ENCODE measurements at places on chromosomes 1 and 21.

GRCh38 chr1:23163395-23163794 lies 5.3 kb downstream of the LUZP1 start:
- no peaks in the 10 kb centered on the region for H3K36me3 ChIP-seq
- no peak for DNase-seq
- H3K27me3 ChIP-seq = no peaks in the 10 kb centered on the region

DNA sequence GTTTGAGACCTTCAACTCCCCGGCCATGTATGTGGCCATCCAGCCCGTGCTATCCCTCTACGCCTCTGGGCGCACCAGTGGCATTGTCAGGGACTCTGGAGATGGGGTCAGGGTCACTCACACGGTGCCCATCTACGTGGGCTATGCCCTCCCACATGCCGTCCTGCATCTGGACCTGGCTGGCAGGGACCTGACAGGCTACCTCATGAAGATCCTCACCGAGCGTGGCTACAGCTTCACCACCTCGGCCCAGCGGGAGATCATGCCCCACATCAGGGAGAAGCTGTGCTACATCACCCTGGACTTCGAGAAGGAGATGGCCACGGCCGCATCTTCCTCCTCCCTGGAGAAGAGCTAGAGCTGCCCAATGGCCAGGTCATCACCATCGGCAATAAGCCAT lies 36.5 kb upstream of the ZP4 start:
- no peaks in the 10 kb centered on the region for H3K27me3 ChIP-seq
- H3K4me1 ChIP-seq = no peaks in the 10 kb centered on the region
- no peak for DNase-seq
- H3K36me3 ChIP-seq = no peaks in the 10 kb centered on the region

DNA sequence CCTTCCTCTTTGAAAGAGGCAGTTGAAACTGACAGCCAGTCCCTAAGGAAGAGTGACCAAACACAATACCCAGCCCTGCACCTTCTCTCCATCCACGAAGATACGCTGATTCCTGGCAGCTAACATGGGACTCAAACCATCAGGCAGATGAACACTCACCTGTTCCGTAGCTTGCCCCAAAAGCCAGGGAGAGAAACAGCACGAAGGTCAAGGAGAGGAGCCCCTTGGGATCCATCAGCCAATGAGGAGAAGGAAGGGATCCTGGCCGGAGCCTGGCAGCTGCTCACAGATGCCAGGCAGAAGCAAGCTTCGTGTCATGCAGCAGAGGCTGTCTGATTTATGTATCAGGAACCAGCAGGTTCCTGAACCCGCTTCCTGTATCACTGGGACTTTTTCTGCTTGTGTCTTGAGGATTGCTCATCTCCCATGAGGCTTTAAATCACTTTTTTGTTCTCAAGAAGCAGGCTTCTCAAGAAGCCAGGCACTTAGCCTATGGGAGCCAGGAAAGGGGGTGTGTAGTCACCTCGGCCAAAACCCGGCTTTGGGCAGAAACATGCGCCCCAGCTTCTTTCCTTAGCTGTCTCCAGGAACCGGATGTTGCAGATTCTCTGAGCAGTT lies at the start of gene SLAMF1:
TSS of gene SLAMF1 (minus strand) at position 334 of the 618 bp plus-strand sequence. CDS start at position 235, 99 bp downstream.
- peak; percentile 53 for DNase-seq
- H3K4me1 ChIP-seq = peaks cover 55% of the 10 kb centered on the region
- H3K4me3 ChIP-seq = peak within 1 kb of the TSS; percentile 97
- peak within 1 kb of the TSS; percentile 88 for H3K27ac ChIP-seq

DNA sequence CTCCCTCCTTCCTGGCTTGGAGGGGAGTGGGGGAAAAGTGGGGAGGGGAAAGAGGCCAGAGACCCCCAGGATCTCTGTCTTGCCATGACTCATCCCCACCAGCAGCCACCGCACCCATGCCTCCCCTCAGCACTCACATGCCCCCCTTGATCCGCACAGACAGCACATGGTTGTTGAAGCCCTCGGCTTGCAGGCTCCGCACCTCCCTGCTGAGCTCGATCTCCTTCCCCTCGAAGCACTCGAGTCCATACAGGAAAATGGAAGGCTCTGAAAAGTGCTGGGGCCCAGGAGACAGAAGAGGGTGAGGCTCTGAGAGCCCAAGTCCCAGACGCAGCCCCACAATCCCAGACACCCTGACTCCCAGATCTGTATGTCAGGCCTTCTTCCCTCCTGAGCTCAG lies 10.8 kb downstream of the CD52 start:
- peaks cover 11% of the 10 kb centered on the region for H3K36me3 ChIP-seq
- no peak overlapping the region for H3K4me3 ChIP-seq
- H3K27ac ChIP-seq = no peak overlapping the region
- H3K4me1 ChIP-seq = no peaks in the 10 kb centered on the region
- DNase-seq = no peak
- H3K27me3 ChIP-seq = no peaks in the 10 kb centered on the region

DNA sequence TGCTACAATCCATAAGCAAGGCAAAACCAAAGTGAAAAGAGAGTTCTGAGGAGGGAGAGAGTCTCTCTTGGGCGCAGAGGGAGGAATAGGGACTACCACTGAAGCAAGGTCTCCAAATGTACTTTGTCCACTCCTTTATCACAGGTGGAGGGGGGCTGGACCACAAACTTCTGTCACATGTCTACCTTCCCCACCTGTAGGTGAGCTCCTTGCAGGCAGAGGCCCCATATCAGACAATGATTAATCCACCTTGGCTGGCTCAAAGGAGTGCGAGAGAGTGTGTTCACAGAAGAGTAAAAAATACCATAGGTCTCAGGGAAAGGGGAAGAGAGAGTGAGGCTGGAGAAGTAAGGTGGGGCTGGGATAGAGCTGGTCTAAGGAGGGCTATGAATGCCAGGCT lies 4.5 kb downstream of the BEND5 start:
- H3K4me3 ChIP-seq = no peak overlapping the region
- no peaks in the 10 kb centered on the region for H3K27me3 ChIP-seq
- no peak for DNase-seq
- no peaks in the 10 kb centered on the region for H3K36me3 ChIP-seq
- H3K4me1 ChIP-seq = no peaks in the 10 kb centered on the region

- no peak overlapping the region for H3K4me3 ChIP-seq
- H3K4me1 ChIP-seq = no peaks in the 10 kb centered on the region
- no peak for DNase-seq
- no peaks in the 10 kb centered on the region for H3K27me3 ChIP-seq
Measured at GRCh38 chr1:220925707-220926106, 46.5 kb downstream of the HLX start.

DNA sequence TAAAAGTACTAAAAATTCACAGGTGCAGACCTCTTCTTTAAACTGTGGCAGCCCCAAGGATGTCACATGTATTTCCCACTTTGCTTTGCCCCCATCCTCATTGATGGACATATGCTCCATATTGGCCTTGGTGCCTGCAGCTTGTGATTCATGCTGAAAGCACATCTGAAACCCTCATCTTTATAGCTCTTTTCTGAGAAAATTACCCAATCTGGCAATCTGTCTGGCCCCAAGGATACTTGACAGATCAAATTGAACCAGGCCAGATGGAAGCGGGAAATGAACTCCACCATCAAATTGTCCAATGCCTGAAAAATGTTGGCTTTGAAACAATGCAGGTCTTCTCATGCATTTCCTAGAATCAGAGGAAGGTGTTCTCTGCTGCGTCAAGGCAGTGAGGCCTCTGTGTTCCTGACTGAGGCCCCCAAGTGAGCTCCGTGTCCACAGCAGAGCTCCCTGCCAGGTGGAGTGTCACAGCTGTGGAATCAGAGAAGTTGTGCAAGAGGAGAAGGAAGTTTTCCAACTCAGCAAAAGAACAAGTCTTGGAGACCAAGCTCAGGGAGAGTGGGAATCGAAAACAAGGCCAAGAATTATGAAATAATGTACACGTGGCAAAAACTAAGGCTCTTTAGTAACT lies 323.7 kb downstream of the PLPP3 start:
- no peaks in the 10 kb centered on the region for H3K36me3 ChIP-seq
- no peak overlapping the region for H3K27ac ChIP-seq
- H3K27me3 ChIP-seq = no peaks in the 10 kb centered on the region
- no peak for DNase-seq
- no peaks in the 10 kb centered on the region for H3K4me1 ChIP-seq

GRCh38 chr1:19110257-19110927 lies 99.7 kb downstream of the UBR4 start:
- DNase-seq = no peak
- H3K27me3 ChIP-seq = no peaks in the 10 kb centered on the region
- no peak overlapping the region for H3K4me3 ChIP-seq

DNA sequence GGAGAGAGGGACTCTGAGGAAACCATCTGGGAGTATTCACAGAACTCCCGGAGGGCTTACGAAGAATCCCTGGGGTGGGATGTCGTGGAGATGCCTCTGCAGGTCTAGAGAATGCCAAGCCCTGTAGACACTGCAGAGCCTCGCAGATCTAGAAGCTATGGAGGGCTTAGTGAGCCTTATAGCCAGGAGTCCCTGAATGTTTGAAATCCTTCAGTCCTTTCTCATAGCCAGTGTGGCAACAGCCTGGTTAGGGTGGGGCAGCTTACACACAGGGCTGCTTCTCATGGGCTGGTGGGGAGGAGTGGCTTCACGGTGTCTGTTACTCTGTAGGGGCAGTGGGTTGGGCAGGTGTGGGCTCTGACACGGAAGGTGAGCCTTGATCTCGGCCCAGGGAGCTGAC lies 44.2 kb upstream of the KDM4A start:
- no peak overlapping the region for H3K4me3 ChIP-seq
- no peak overlapping the region for H3K27ac ChIP-seq
- no peak for DNase-seq
- H3K36me3 ChIP-seq = no peaks in the 10 kb centered on the region
- H3K4me1 ChIP-seq = no peaks in the 10 kb centered on the region

GRCh38 chr1:6104631-6105030 lies 58.9 kb downstream of the KCNAB2 start:
- no peaks in the 10 kb centered on the region for H3K27me3 ChIP-seq
- H3K27ac ChIP-seq = no peak overlapping the region
- DNase-seq = no peak
- no peak overlapping the region for H3K4me3 ChIP-seq

GRCh38 chr1:179883745-179884138 lies 1.7 kb downstream of the TOR1AIP1 start:
- peaks cover 59% of the 10 kb centered on the region for H3K4me1 ChIP-seq
- DNase-seq = peak; percentile 59
- H3K27ac ChIP-seq = peak overlapping the region; percentile 99
- H3K27me3 ChIP-seq = no peaks in the 10 kb centered on the region
- peaks cover 22% of the 10 kb centered on the region for H3K36me3 ChIP-seq

DNA sequence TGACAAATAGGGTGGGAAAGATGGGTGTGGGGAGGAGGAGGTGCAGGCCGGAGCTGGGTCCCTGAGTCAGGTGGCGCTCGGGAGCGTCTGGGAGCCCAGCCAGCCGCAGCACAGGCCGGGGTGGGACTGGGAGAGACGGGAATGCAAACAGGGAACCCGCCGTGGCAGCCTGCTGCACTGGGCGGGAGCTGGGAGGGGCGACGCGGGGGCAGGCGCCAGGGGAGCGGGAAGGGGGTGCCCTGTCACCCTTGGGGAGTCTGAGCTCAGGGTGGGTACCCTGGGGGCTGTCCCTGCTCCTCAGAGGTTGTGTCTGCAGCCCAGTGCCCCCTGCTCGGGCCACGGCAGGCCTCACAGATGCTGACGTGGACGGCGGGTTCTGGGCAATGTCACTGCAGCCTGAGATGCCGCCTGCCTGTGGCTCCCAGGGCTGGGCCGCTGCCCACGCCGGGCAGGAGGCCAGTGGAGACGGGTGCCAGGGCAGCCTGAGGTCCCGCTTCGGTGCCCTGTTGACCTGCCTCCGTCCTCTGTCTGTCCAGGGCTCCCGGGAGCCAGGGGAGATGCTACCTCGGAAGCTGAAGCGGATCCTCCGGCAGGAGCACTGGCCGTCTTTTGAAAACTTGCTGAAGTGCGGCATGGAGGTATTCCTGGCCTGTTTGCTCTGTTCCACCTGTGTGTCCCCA lies 16.6 kb upstream of the LRRC3 start:
- H3K4me3 ChIP-seq = no peak overlapping the region
- H3K36me3 ChIP-seq = no peaks in the 10 kb centered on the region
- no peaks in the 10 kb centered on the region for H3K4me1 ChIP-seq
- no peak for DNase-seq
- no peak overlapping the region for H3K27ac ChIP-seq
- no peaks in the 10 kb centered on the region for H3K27me3 ChIP-seq

- H3K4me3 ChIP-seq = no peak overlapping the region
- H3K27ac ChIP-seq = no peak overlapping the region
- no peaks in the 10 kb centered on the region for H3K27me3 ChIP-seq
- peaks cover 9% of the 10 kb centered on the region for H3K4me1 ChIP-seq
- DNase-seq = no peak
- no peaks in the 10 kb centered on the region for H3K36me3 ChIP-seq
Measured at GRCh38 chr1:112769611-112770010, 54.5 kb upstream of the PPM1J start.

DNA sequence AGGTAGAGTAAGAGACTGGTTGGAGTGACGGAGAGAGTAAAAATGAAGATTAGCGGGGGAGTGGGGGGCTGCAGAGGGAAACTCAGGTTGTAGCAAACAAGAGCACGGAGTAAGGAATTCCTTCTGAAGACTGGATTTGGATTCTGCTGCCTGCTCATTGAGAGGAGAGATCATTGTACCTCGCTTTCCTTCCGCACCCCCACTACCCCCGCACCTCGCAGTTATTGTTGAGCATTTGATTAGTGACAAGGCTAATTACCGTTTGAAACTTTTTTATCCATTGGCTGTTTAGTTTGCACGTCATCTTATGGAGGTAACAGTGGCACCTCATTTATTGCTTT lies 463 bp downstream of the PRPF3 start:
- peak; percentile 23 for DNase-seq
- H3K27ac ChIP-seq = peak overlapping the region; percentile 81
- peaks cover 20% of the 10 kb centered on the region for H3K36me3 ChIP-seq
- peak overlapping the region; percentile 91 for H3K4me3 ChIP-seq

- no peaks in the 10 kb centered on the region for H3K4me1 ChIP-seq
- H3K27ac ChIP-seq = no peak overlapping the region
- no peaks in the 10 kb centered on the region for H3K36me3 ChIP-seq
Measured at GRCh38 chr1:209534496-209535250, 48.8 kb upstream of the CAMK1G start.

DNA sequence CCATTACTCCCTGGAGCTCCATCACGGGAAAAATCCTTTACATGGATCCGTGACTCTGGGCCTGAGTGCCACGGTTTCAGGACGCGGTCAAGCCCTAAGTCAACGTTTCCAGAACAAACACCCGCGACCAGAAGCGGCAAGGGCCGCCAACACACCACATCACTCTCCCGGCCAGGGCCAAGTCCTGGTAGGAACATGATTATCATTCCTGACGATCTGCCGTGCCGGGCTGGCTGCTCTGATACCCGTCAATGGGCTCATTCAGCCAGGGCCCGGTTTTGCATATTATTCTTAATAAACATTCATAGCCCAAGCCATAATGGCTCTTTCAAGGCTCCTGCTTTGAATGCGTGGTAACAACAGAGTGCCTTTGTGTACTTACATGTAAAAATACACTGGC lies 44.6 kb upstream of the SIM2 start:
- H3K36me3 ChIP-seq = no peaks in the 10 kb centered on the region
- no peak overlapping the region for H3K4me3 ChIP-seq
- no peaks in the 10 kb centered on the region for H3K27me3 ChIP-seq
- H3K4me1 ChIP-seq = no peaks in the 10 kb centered on the region
- no peak overlapping the region for H3K27ac ChIP-seq

GRCh38 chr1:40783001-40783905 lies at the start of gene KCNQ4:
TSS of gene KCNQ4 (plus strand) at chr1:40783787. CDS start at chr1:40784094, 307 bp downstream.
- no peaks in the 10 kb centered on the region for H3K4me1 ChIP-seq
- no peak within 1 kb of the TSS for H3K4me3 ChIP-seq
- DNase-seq = no peak
- peaks cover 6% of the 10 kb centered on the region for H3K27me3 ChIP-seq
